ENCODE measurements at places on chromosomes 13 and 19.
A peak's percentile ranks its signal among the peaks of the same experiment; 100 is the strongest.

DNA sequence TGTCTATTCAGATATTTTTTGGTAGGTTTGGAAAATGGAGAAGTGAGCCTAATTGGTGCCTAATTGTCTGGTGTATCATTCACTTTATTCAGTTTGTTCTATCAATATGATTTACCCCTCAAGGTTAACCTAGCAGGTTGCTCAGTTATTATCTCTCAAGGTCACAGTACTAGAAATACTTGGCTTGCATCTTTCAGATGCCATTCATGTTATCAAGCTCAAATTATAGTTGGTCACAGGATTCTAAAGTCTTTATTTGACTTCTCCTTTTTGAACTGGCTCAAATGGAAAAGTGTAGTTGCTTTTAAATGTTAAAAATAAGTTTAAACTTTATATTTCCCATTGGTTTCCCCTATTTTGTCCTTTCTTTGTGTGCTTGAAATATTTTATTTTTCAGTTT is 2.6 kb downstream of the KCNRG start:
- DNase-seq, result no peak

DNA sequence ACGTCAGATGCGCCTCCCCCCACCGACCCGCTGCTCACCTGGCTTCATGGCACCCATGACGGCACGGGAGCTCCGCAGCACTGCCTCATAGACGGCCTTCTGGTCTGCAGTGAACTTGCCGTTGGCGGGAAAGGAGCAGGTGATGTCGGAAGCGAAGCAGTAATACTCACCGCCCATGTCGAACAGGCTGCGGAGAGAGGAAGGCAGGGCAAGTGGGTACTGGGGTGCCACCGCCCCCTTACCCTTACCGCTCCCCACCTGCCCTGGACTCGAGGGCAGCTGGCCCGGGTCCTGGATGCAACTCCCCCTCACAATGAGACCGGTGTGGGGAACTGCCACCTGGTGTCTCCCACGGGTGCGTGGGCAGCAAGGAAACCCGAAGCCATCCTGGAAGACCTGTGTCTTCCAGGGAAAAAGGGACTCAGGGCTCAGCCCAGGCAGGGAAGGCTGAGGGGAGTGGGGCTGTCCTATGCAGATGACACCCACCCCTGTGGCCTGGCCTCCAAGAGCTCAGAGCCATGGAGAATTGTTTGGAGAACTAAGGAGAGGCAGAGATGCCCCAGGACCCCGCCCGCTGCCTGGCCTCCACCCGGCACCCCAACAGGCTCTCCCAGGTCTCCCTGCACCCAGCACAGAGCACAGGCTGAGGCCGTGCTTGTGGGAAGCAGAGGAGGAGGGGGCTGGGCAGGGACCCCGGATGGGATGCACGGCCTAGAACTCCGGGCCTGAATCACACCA is 28.3 kb downstream of the CEBPG start:
- no peak for DNase-seq

GRCh38 chr13:44930963-44931623 is 58.2 kb downstream of the NUFIP1 start:
- no peak for DNase-seq

DNA sequence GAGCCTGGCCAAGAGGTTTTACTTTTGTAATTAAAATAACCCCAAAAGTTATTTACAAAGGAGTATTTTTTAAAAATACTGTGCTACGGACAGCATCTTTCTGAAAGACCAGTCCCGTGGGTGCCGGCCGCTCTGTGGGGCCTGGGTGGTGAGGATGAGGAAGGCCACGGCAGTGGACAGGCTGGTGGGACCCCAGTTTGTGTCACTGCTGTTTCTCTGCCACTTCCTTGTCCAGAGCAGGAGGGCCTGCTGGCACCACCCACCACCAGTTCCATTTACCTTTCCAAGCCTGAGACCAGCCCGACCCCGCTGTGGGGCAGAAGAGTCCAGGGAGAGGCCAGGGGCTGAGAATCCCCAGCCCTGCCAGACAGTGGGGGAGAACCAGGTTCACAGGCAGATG is 23.8 kb downstream of the ELAVL1 start:
- DNase-seq, result no peak

- no peak for DNase-seq
These were observed 2.7 kb downstream of the ZNF709 start for GRCh38 chr19:12481781-12482508.

- no peak for DNase-seq
These were observed 87.7 kb downstream of the SLITRK1 start for GRCh38 chr13:83794583-83794982.

GRCh38 chr19:56969759-56970178 is 129.2 kb upstream of the PEG3 start:
- no peak for DNase-seq

DNA sequence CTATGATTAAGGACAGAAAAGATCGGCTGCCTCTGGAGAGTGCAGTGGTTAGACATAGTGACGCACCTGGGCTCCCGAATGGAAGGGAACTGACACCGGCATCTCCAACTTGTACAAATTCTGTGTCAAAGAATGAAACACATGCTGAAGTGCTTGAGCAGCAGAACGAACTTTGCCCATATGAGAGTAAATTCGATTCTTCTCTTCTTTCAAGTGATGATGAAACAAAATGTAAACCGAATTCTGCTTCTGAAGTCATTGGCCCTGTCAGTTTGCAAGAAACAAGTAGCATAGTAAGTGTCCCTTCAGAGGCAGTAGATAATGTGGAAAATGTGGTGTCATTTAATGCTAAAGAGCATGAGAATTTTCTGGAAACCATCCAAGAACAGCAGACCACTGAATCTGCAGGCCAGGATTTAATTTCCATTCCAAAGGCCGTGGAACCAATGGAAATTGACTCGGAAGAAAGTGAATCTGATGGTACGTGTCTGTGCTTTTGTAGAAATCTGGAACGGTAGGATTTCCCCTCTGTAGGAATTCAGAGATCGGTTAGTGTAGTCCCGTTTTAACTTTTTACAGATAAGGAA is 16.9 kb downstream of the ERCC5 start:
- no peak for DNase-seq

GRCh38 chr13:111920932-111921705 is 145.8 kb upstream of the SOX1 start:
- no peak for DNase-seq

GRCh38 chr19:41426116-41426841 is 895 bp downstream of the B3GNT8 start:
- no peak for DNase-seq

DNA sequence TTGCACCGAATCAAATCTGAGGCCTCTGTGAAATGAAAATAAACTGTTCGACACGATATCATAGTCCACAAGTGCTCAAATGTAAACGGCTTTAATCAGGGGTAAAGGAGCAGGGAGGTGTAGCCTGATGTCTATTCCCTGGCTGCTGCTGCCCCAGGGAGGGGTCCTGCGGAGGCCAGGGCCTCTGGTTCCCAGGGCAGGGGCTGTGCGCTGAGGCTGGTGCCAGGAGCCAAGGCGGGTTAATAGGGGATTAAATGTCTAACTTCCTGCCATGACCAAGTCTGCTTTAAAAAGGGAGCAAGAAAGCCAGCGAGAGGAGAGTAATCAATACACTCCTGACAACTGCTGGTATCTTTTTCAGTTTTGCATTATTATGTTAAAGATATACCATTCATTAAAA is 59.4 kb downstream of the ZNF536 start:
- no peak for DNase-seq

DNA sequence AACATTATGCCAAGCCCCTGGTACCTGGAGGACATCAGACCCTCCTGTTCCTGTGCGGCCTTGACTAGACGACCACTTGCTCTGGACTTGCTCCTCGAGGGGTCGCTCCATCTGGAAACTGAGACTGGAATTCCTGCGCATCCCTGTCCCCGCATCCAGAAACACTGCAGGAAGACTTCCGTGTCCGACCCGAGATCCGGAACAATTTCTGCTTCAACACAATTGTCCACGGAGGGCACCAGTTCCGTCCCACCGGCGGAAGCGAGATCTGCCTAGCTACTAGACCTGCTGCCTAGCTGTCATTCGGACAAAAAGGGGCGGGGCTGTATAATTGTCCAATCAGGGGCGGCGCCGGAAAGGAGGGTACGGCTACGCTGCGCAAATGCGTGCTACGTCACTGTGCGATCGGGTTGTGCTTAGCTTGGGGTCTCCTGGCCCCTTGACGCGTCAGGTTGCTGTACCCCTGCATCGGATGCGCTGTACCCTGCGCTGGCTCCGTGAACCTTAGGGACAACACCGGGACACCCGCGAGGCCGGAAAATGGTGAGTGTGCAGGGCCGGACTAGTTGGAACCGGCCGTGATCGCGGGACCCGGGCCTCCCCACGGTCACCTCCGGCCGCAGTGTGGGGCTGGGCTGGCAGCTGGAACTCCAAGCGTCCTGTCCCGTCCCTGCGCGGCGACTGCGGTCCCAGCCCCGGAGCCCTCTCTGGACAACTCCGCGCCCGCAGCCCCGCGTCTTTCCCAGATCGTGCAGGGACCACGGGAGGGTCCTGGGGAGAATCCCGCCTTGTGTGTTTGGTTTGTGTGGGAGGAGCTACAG is at the start of the genes ZNF490 and ZNF791:
ZNF490 (minus strand) TSS at position 274 of the 821 bp plus-strand sequence; CDS start at position 141, 133 bp downstream.
ZNF791 (plus strand) TSS at position 381 of the 821 bp plus-strand sequence; CDS start at position 541, 160 bp downstream.
- DNase-seq, result peak; percentile 86

DNA sequence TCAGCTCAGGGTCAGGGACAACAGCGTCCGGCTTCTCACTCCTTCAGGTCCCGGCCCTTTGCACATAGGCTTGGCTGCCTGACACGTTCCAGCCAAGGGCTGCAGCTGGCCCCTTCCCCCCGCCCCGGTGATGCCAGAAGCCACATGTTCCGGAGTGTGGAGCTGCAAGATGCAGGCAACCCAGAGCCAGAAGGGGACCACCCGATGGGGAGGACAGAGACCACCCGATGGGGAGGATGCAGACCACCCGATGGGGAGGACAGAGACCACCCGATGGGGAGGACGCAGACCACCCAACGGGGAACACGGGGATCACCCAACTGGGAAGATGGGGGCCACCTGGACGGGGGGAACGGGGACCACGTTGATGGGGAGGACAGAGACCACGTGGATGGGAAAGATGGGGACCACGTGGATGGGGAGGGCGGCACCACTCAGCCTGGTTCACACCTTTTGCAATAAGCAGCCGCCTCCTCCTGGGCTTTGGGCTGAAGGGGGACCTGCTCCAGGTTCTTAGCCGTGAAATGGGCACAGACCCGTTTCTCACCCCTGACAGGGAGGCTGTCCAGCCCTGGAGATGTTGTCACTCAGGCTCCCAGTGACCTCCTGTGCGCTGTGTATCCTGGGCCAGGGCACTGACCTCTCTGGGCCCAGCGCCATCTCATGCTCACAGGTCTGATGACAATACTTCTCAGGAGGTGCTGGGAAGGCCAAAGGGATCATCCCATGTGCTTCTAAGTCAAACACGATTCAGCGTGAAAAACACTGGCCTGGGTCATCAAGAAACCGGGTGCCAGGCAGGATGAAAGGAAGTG is 34.5 kb downstream of the C13orf46 start:
- no peak for DNase-seq

DNA sequence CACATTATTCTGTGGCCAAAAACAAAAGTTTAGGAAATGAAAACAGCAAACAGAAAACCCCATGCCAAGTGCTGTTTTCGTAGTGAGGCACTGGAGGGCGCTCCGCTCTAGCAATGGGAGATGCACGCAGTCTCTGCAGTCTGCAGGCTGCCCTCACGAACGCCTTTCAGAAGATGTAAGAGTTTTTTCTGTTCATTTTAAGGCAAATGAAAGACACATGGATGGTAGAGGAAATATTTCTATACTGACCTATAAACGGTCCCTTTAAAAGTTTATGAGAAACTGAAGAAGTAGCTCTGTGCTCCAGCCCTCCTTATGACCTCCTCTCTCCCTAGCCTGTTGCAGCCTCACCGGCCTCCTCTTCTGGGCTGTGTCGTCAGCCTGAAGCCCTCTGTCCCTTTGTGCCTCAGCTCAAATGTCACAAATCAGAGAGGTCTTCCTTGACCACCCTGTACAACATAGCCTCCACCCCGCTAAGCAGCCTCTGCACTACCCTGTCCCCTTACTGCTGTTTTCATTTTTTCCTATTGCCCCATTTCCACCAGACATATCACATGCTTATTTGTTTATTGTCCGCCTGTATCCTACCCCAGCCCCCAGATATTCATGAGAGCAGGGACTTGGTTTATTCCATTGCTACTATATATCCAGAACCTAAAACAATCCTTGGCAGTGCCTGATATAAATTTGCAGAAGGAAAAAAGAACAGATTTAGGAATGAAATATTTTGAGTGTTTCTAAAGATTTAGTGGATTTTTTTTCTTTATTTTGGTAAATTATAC is 116.4 kb downstream of the TM9SF2 start:
- no peak for DNase-seq

- DNase-seq, result no peak
These were observed 1.9 kb downstream of the GPR18 start for GRCh38 chr13:99256283-99256682.

DNA sequence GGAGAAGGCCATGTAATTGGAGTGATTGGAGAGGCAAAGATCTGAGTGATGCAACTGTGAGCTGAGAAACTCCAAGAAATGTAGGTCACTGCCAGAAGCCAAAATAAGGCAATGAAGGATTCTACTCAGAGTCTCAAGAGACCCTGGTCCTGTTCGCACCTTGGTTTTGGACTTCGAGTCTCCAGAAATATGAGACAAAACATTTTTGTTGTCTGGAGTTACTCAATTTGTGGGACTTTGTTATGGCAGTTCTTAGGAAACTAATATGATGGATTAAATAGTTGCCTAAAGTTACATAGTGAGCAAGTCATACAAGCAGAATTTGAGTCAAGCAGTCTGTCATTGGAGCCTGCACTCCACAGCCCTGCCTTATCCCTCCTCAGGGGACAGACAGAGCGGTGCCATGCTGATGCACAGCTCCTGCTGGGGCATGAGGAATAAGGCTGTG is 104.2 kb downstream of the ITGBL1 start:
- DNase-seq, result peak; percentile 89

- no peak for DNase-seq
These were observed at the start of gene CCL25 for GRCh38 chr19:8052464-8052859. Gene CCL25, plus strand, starts transcription at chr19:8052760. Its CDS starts 290 bp downstream, at chr19:8053050.

DNA sequence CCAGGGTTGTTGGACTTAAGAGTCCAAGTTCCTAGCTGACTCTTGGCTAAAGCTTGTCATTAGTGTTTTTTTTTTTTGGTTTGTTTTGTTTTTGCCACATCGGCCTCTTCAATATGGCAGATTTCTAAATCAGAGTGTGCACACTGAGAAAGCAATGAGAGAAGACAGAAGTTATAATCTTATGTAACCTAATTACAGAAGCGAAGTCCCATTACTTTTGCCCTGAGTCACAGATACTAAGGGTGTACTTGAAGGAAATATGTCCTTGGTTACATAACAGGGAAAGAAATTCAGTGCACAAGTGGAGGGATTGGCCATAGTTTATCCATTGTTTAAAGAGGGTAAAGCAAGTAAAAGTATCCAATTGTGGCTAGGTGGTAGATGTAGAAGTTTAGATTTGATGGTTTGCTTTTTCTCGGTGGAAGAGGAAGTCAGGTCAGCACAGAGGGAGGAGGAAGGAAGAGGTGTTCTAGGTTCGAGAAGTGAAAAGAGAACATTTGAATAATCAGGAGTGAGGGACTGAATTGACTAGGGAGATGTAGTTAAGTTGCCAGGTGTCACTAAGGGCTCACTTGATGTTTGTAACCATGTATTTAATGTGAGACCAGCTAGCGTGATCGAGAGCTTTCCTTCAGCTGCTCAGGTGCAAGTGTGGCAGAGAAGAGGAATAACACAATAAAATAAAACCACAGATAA is 12.2 kb downstream of the GTF2F2 start:
- DNase-seq, result no peak

- DNase-seq, result no peak
These were observed 4.7 kb upstream of the SIGLECL1 start for GRCh38 chr19:51246164-51246552.

Data from GM04503 (cell line).